Dermis blood vessel endothelial cell (primary cell): ENCODE measurements at places on chromosomes 4 and X.

- no peak for DNase-seq
Observed at GRCh38 chr4:109959195-109959594, 46.5 kb downstream of the EGF start.

- DNase-seq = no peak
Observed at GRCh38 chrX:5549512-5549911, 679.2 kb downstream of the NLGN4X start.

DNA sequence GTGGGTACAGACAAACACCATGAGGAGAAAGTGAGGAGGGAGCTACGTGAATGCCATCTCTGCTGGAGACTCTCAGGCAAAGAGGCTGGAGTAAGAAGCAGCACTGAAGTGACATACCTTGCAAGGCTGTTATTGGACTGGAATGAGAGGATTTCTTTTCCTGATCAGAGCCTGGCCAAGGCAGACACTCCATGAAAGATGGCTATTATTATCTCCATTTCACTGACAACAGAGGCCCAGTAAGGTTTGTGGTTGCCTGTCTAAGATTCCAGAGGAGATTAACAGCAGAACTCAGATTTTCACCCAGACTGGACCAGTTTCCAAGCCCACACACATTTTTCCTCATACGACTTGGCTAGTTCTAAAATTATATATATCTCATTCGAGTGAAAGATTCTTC is 162.0 kb upstream of the EOLA2 start:
- no peak for DNase-seq

- DNase-seq = no peak
Observed at GRCh38 chr4:112968451-112969159, 80.8 kb upstream of the ANK2 start.

- DNase-seq = peak; percentile 55
Observed at GRCh38 chr4:26061248-26061986, 147.4 kb downstream of the SMIM20 start.

GRCh38 chr4:162586266-162586665 is 422.5 kb upstream of the FSTL5 start:
- DNase-seq = no peak

- no peak for DNase-seq
Observed at GRCh38 chr4:71595576-71596108, 188.2 kb downstream of the GC start.

DNA sequence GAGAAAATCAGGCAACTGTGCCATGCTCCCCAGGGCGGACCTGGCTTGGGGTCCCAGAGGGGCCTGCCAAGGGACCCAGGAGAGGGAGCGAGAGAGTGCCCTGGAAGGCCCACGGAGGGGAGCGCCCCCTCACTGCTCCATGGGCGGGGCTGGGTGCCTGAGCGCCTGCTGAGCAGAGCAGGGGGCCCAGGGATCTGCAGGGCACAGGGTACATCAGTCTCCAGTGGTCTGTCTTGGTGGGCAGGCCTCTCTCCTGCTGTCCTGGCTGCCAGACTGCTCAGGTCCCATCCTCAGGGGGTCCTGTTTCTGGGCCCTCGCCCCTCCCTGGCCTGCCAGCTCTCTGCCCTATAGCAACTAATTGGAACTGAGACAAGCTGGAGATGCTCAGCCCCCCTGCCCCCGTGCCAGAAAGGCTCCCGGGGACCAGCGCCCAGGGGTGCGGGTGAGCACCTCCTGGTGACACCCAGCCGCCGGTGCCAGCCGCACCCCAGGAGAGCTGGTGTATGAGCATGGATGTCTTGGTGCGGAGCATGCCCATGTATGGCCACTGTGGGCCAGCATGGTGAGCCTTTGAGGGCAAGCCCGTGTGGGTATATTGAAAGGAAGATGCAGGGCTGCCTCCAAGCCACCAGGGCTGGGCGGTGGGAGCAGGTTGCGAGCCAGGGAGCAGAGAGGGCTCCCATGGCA is 1.3 kb downstream of the BGN start:
- DNase-seq = no peak

DNA sequence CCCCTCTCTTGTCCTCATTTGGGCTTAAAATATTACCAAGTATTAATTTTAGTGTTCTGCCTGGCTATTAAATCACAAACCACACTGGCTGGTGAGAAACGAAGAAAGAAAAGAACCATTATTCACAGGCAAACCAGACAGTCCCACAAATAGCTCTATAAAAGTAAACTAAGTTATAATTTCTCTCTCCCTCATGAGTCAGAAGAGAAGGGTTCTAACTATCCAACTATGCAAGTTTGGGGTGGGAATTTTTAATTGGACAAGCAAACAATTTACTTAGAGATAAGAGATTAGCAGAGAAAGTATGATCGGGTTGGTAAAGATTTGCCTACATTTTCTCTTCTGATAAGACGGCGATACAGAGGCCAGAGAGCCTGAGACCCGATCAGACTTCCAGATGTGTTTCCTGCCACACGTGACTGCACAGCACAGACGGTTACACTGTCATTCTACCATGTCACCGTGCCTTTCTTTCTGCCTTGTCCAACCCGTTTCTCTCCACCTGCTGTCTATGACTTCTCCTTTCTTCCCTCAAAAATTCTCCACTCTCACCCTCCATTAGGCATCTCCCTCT is 52.3 kb downstream of the MEPE start:
- DNase-seq = no peak

- DNase-seq = no peak
Observed at GRCh38 chr4:128715616-128716015, 93.9 kb upstream of the JADE1 start.

- no peak for DNase-seq
Observed at GRCh38 chr4:41364876-41365275, 108.1 kb downstream of the UCHL1 start.
